Right atrium auricular region (tissue), 2 donors: ENCODE measurements at places on chromosomes 16 and 17. TPM values are rescaled to one million over a fixed set of nuclear protein-coding genes. Genes with fewer than 3 reads are reported as not detected.

GRCh38 chr16:8173111-8173644 lies 417.1 kb downstream of the TMEM114 start:
- DNase-seq, result no peak

DNA sequence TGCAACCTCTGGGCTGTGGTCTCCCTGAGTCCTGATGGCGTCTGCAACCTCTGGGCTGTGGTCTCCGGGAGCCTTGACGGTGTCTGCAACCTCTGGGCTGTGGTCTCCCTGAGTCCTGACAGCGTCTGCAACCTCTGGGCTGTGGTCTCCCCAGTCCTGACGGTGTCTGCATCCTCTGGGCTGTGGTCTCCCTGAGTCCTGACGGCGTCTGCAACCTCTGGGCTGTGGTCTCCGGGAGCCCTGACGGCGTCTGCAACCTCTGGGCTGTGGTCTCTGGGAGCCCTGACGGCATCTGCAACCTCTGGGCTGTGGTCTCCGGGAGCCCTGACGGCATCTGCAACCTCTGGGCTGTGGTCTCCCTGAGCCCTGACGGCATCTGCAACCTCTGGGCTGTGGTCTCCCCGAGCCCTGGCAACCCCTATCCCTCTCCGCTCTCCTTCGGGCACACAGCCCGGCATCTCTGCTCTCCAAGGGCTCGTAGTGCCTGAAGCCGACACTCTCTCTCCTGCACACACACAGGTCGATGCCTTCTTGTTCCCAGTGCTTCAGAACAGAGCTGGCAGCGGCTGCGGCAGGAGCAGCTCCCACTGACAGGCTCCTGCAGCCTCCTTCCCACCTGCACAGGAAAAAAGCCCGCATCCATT lies 45.6 kb downstream of the METRNL start:
- DNase-seq, result no peak

DNA sequence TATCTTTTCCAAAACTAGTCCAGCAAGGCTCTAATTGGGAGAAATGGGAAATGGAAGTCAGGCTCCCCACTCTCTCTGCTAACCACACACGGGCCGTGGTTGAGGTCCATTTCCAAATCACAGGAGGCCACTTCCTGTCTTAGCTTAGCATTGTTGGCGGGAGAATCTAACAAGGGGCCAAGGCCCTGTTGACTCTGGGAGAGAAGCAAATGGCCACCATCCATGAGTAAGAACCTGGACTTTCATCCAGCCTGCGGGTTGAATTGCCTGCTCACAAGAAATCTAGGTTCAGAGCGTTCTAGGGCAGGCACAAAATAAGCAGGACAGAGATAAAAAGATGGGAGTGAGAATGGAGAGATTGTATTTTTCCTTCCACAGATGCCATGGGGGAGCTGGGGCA lies 5.7 kb downstream of the FAM20A start:
- DNase-seq, result no peak

- DNase-seq, result no peak
Measured at GRCh38 chr17:79977161-79977631, 58.5 kb downstream of the TBC1D16 start.

DNA sequence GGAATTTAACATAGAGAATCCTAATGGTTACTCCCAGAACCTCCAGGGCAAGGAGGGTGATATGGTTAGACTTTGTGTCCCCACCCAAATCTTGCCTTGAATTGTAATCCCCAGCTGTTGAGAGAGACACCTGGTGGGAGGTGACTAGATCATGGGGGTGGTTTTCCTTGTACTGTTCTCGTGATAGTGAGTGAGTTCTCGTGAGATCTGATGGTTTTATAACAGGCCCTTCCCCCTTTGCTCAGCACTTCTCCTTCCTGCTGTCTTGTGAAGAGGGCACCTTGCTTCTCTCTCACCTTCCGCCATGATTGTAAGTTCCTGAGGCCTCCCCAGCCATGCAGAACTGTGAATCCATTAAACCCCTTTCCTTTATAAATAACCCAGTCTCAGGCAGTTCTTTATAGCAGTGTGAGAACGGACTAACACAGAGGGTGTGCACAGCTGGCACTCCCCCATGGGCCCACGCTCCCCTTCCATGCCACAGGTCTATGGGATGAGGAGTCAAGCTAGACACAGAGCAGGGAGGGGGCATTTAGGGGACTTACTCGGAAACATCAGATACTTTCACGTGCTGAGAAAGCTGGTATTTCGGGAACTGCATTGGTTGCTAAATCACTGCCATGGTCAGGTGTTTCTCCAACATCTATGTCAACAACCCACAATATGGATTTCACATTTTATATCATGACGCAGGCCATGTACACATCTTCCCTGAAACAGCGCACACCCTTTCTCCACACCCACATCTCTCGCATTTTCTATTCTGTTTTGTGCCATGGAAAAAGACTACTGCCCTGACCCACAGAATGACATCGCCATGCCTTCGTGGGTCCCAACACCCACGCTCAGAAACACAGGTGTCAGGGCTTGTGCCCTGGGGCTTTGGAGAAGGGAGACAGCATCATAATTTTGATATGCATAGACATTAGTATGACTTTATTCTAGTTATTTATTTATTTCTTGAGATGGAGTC lies 199.1 kb upstream of the GSE1 start:
- no peak for DNase-seq

DNA sequence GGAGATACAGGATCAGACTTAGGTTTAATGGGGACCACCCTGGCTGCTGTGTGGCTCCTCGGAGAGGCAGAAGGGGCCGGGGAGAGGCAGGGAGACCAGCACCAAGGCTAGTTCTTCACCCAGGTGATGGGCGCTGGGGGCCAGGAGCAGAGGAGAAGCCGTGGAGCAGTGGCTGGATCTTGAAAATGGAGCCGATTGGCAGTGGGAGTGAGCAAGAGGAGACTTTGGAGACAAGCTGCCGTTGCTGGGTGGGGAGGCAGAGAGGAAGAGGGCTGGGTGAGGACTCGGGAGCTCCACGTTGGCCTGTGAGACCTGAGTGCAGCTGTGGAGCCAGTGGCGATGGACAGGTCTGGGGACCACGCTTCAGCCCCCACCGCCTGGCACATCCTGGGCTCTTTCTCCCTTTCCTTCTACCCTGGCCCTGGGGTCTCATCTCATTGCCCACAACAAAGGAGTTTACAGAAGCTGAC lies 9.0 kb downstream of the RAB11FIP4 start:
- no peak for DNase-seq

DNA sequence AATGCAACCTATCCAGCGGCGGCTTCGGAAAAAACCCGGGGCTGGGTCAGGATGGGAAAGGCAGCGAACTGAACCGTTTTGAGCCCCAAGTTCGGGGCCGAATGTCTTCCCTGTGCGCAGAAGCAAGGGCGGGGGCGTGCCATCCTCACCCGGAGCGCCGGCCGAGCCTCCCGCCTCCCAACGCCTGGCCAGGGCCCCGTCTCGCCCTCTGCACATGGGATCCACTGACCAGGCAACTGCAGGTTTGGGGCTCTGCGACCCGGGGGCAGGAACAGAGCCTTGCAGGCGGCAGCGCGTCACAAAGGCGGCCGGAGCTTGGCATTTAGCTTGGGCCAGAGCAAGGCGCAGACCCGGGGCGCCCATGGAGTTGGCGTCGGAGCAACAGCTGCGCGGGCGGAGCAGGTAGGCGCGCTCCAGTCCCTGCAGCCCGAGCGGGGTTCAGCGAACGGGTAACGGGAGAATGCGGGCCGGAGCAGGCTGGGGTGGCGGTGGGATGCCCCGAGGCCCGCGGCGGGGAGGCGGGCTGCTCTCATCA lies at the start of gene FBXO39:
FBXO39 (plus strand) TSS at position 345 of the 535 bp plus-strand sequence. CDS start 3,654 bp downstream, outside the sequence.
- DNase-seq, result no peak

GRCh38 chr16:58128711-58129096 lies 477 bp downstream of the CFAP20 start:
- no peak for DNase-seq

DNA sequence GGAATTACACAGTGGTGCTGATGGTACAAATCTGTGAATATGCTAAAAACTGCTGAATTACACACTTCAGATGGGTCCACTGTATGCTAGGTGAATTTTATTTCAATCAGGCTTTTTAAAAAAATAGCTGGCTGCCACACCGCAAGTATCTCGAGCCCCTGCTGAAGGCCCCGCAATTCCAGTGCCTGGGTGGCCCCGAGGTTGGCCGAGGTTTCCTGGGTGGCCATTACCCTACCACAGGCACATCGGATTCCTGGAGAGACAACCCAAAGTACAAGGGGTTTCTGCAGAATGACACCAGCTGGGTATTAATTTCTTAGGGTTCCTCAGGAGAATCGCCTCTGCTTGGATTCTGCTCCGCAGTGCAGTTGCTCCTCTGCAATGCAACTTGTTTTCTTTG lies 127.8 kb downstream of the C16orf95 start:
- no peak for DNase-seq

DNA sequence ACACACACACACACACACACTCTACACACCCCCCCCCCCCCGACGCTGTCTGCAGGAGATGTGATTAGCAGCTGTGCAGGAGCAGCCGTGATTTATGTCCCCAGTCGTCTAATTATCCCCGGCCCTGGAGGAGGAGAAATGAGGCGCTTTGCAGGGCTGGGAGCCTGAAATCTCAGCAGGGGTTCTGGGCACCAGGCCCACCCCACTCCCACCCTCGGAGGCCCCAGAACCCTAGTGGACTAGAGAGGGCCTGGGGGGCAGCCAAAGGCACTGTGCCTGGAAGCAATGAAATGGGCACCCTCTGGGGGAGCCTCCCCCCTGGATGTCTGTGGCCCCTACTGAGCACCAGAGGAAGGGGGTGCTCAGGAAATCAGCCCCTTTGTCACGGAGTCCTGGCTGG lies 134.2 kb upstream of the CIBAR2 start:
- DNase-seq, result no peak

- no peak for DNase-seq
Measured at GRCh38 chr17:31608659-31609254, 217.3 kb downstream of the RAB11FIP4 start.

- no peak for DNase-seq
Measured at GRCh38 chr17:65193305-65193704, 56.1 kb downstream of the RGS9 start.

- DNase-seq, result no peak
Measured at GRCh38 chr17:66978514-66979061, 14.1 kb downstream of the CACNG4 start.

DNA sequence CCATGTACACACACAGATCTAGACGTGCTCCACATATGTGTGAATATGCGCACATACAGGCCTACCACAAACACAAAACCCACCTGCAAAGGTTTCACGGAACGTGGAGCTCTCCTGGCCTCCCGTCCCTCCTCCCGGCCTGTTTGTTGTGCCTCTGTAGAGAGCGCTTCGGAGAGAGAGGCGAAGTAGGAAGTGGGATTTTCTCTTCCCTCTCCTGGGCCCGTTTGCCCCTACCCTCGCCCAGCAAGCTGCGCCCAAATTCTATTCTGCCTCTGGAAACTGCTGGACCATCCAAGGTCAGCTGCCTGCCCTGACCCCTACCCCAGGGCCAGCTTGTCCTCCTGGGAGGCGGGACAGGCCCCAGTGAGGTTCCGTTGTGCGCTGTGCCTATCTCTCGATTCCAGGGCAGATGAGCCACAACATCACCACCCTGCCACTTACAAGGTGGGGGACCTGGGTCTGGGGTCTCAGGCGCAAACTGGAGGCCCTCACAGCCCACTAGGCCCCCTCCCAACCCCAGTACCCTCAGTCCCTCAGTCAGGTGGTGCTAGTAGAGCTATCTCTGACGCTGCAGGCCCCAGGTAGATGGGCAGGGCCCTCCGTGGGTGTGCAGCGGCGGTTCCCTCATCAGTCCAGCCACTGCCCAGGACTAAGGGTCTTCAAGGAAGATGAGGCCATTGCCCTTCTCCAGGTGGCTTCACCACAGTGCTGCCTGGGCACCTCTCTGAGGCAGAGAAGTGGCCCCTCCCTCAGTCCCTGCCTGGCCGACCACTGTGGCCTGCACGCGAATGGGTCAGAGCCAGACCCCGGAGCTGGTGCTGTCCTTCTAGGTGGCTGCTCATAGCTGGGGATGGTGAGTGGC lies 54.2 kb downstream of the BEAN1 start:
- no peak for DNase-seq

DNA sequence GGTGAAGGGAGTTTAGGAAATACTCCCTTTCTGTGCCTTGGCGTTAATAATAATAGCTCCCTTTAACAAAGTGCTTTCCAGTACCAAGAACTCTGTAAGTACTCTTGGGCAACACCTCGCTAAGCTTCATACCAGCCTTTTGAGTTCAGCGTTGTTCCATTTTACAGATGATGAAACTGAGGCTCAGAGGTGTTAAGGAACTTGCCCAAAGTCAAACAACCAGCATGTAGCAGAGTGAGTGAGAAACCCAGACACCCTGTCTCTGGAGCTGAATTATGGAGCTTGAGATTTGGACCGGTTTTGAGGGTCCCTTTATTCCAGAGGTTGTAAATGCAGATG lies 607 bp downstream of the KATNIP start:
- no peak for DNase-seq

DNA sequence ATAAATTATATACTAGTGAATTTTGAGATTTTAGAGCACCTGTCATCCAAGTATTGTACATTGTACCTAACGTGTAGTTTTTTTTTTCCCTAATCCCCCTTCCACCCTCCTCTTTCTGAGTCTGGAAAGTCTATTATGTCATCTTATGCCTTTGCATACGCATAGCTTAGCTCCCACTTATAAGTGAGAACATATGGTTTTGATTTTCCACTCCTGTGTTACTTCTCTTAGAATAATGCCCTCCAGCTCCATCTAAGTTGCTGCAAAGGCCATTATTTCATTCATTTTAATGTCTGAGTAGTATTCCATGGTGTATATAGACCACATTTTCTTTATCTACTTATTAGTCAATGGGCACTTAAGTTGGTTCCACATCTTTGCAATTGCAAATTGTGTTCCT lies 177.0 kb upstream of the C16orf82 start:
- DNase-seq, result no peak

GRCh38 chr17:77914385-77915254 lies 43.9 kb upstream of the TNRC6C start:
- DNase-seq, result no peak

- DNase-seq, result no peak
Measured at GRCh38 chr16:69903865-69904415, 47.2 kb upstream of the CLEC18A start.

- no peak for DNase-seq
Measured at GRCh38 chr17:45791041-45791582, 7.0 kb downstream of the CRHR1 start.

CCDC154 gene
- not detected for total RNA-seq

TPSD1 gene
- 0.63 TPM for total RNA-seq

SDR42E2 gene
- not detected for total RNA-seq

DNAH2 gene
- total RNA-seq, result 0.08 TPM

KRT20 gene
- not detected for total RNA-seq

CES1 gene
- total RNA-seq, result 12.1 TPM

CENPT gene
- 19.1 TPM for total RNA-seq

TMEM132E gene
- 0.26 TPM for total RNA-seq

HES7 gene
- not detected for total RNA-seq

DHRS13 gene
- total RNA-seq, result 3.9 TPM

NUBP1 gene
- 45.9 TPM for total RNA-seq

SLFN12L gene
- 0.22 TPM for total RNA-seq

MON1B gene
- total RNA-seq, result 17.6 TPM

CSH1 gene
- total RNA-seq, result not detected
